ENCODE measurements at places on chromosomes 5 and 9.

GRCh38 chr5:92641031-92641962, 939.7 kb downstream of the NR2F1-AS1 start:
- DNase-seq, result no peak

DNA sequence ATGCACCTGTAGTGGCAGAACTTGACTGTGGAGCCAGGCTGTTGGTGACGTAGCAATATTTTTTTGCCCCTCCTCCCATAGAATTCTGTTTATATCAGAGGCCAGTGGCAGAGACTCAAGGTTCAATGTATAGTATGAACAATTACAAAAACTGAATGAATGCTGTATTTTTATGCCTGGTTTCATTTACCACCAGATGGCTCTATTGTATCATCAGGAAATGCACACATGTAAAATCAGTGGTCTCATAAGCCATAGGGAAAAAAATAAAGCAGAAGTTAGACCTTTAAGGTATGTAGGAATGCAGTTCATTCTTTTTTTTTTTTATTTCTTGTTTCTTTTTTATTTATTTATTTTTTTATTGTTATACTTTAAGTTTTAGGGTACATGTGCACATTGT, 43.6 kb downstream of the CCDC192 start:
- DNase-seq, result no peak

GRCh38 chr5:38806775-38807258, 39.0 kb upstream of the OSMR start:
- DNase-seq, result no peak

DNA sequence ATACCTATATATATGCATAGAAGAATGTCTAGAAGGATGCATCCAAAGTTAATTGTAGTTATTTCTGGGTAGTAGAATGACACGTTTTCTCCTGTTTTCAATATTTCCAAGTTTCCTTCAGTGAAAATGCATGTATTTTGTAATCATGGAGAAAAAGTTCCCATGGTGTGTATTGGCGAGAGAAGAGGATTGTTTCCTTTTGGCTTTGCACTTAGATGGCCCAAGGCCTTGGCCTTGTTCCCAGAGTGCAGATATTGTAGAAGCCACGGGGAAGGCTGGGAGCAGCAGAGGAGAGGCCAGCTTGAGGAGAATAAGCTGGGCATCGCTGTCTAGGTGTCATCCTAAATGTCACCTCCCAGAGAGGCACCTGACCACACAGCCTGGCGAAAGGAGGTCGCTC, 44.0 kb downstream of the IRF1 start:
- DNase-seq, result no peak

DNA sequence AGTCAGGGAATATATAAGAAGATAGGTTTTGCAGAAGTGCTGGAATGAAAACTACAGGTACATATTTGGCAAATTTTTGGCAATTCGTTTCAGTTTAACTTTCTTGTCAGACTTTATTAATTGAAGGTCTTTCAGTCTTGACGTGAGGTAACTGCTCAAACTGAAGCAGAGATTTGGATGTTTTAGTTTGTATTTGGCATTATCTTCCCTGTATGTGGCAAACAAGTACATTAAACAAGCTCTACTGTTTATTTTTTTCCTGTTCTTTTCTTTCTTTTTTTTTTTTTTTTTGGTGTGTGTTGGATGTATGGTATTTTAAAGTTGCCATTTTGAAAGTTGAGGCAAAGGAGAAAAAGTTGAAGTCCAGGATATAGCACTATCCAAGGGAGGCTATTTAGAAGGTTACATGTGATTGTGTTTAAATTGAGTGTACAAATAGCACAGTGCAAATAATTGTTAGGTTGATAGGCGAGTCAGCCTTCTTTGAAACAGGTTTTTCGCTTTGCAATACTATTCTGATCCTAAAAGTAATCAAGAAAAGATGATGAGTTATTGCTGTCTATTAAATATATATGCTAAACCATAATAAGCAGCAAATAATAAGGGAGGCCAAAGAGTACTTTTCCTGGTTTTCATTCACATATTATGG, 2.2 kb downstream of the PBX3 start:
- no peak for DNase-seq

DNA sequence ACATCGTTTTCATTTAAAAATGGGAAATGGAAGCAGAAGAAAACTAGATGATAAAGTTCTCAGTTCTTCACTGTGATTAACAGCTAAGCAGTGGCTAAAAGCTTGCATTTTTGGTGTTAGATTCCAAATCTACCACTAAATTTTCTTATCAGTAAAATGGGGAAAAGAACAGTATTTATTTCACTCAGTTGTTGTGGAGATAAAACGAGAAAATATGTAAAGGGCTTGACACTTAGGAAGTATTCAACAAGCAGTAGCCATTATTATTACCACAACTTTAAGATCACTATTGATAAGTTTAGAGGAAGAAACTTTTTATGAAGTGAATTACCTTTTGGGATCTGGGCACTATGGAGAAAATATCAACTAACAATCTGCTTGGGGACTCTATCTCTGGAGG, 4.5 kb downstream of the STOM start:
- no peak for DNase-seq

DNA sequence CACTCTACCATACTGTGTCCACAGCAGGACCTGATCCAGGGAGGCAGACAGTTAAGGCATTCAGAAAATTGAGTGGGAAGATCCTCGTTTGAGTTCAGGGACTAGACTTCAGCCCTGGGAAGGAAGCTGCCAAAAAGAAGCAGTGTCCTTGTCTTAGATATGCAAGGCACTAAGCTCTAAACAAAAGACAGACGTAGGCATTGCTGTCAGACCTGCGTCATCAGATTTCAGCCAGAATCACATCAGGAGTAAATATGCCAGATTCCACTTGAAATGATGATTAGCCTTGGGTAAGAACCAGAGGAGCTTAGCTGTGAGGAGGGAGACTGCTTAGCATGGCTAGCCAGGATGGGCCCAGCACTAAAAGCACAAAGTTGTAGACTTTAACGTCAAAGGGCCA, 56.7 kb downstream of the MAMDC2 start:
- no peak for DNase-seq

DNA sequence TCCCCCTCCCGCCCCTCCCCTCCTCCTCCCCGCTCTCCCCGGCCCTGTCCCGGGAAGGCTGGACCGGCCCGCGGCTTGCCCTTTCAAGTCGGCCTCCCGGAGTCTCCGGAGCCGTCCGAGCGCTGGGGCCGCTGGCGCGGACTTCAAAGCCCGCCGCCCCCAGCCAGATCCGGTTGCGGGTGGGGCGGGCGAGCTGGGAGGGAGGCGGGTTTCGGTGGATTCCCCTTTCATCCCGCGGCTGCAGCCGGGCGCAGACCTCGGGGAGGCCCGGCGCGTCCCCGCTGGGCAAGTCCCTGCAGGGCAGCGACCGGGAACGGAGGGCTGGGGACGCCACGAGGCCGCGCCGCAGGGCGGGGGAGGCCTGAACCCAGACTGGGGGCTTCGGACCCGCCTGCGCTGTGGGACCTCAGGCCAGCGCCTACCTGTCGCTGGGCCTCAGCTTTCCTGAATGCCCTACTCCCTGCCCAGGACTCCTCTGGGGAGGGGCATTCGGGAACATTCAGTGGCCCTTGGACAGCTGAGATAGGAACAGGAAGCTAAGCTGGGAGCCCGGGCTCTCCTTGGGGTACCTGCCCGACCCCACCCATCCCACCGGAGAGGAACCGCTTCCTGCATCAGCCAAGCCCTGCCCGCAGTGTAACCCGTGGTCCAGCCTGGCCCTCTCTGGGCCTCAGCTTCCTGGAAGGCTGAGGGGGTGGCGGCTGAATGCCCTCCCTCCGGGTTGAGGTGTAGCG, 23.4 kb downstream of the C9orf50 start:
- no peak for DNase-seq

- no peak for DNase-seq
These were observed 235.3 kb downstream of the PRDM9 start for GRCh38 chr5:23742701-23743100.

DNA sequence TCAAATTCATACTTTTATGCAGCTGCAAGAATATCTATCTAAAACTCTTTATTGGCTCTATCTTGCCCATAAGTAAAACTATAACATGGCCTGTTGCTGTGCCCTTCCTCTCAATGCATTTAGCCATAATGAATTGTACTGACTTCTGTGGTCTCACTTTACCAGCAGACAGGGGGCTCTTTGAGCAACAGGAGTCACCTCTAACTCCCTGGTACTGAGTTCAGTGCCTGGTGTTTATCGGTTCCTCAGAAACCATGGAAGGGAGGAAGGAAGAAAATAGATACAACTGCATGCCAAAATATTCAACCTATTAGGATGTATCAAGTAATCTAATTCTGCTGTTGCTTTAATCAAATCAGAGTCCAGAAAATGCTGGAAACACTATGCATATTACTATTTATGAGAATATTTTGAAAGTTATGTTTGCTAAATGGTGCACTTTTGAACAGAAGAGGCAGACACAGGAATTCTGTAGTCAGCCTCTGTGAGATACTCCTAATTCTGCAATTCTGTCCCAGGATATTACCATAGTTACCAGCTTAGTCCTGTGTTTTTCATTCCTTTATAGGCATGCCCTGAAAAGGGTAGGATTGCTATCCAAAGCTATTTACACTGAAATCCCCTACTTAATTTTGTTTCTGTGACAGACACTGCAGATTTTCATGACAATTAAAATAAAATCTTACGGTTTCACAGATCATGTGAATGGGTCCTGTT, 89.8 kb downstream of the CD180 start:
- no peak for DNase-seq

DNA sequence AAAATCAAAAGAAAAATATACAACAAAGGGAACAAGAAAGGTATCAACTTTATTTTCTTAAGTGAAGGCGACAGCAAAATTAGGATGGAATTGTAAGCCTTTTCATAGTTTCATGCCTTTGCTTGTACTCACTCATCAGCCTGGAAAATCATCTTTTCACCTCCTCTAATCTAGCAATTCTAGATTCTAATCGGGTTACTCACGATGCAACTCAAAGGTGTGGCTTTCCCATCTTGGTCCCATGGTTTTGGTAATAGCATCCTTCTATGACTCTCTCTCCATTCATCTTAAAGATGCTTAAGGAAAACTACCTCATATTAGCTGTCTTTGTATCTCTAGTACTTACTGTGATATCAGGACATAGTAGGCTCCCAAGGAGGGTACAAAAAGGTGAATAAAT, 30.5 kb downstream of the DNAH5 start:
- DNase-seq, result no peak

GRCh38 chr5:136032564-136032963, 3.8 kb downstream of the TGFBI start:
- peak; percentile 6 for DNase-seq

DNA sequence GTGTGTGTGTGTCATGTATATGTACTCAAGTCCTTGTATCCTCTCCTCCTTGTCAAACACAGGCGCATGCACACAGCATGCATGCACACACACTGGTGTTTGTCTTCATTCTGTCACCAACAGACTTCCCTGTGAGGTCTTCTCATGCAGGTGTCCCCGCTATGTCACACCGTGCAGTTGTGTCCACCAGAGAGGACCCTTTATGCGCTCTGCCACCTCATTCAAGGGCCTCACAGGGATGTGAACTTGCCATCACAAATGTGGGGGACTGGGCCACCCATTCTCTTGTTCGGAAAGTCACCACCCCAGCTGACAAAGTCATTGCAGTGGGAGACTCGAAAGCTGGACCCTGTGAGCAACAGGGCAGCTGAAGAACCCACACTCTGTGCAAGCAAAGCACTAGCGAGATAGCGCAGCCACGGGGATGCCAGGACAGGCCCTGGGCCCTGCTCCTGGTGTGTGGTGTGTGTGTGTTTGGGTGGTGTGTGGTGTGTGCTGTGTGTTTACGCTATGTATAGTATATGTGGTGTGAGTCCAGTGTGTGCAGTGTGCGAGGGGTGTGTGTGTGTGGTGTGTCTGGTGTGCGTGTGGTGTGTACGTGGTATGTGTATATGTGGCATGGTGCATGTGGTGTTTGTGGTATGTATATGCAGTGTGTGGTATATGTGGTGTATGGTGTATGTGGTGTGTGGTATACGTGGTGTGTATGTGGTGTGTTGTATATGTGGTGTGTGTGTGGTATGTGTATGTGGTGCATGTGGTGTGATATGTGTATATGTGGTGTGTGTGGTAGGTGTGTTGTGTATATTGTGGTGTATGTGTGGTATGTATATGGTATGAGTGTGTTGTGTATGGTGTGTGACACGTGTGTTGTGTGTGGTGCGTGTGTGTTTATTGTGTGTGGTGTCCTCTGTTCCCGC, 30.9 kb upstream of the NXNL2 start:
- no peak for DNase-seq

- no peak for DNase-seq
These were observed 11.5 kb downstream of the AQP3 start for GRCh38 chr9:33435821-33436277.

DNA sequence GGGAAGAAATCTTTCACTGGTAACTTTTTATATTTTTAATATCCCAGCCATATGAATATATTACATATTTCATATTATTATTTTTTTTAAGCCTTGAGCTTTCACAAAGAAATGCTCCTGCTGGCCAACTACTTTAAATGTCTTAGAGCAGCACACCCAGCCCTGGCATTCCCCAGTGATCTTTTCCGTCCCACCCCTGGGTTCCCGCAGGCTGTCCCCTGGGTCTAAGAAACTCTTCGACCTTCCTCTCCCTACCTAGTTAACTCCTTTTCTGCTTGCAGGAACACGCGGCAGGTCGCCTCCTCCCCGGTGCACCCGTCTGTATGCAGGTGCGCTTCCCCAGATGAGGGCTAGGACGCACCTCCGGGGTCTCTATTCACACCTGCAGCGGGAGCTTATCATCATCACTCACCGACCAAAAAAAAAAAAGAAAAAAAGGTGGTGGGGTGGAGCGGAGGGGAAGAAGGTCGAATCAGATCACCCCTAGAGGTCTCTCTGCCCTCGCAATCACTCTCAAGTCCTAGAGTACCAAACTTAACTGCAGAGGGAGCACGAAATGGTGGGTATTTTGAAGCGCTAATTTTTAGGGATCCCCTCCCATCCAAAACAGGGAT, 696 bp downstream of the ZFP62 start:
- no peak for DNase-seq

DNA sequence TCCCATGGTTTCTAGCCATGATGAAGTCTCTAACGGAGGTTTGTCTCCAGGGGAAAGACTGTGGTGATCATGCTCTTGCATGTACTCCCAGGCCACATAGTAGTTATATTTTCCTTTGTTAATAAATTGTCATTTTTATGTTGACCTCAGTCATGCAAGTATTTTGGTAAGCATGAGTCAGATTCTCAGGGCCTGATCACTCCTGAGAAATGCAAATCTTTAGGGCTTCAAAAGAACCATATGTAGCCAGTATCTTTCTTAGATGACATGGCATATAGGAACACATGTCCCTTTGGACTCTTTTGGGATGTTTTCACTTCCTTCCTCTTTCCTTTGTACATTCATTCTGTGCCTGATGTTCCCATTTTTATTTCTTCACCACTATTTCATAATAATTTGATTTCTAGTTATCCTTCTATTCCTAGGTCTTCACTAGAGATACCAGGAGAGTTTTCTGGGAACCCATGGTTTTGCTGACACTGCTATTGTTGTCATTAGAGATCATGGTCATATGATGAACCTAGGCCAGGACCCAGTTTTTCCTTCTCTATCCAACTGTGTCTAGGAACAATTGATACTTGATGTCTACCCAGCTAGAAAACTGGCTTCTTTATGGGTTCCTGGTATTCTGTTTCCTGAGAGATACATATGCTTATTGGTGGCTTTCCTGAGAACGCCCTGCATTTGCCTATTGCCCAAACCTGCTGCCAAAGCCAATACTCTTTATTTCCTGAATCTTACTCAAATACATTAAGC, 248.1 kb upstream of the NREP start:
- no peak for DNase-seq

All from left forelimb (tissue), 1 donor.